Inflammatory macrophage treated with lipopolysaccharide for 4 hours (primary cell): ENCODE measurements at places on chromosomes 1 and 21.

- DNase-seq, result peak; percentile 87
These were observed 11.5 kb upstream of the PLA2G5 start for GRCh38 chr1:20058531-20058930.

DNA sequence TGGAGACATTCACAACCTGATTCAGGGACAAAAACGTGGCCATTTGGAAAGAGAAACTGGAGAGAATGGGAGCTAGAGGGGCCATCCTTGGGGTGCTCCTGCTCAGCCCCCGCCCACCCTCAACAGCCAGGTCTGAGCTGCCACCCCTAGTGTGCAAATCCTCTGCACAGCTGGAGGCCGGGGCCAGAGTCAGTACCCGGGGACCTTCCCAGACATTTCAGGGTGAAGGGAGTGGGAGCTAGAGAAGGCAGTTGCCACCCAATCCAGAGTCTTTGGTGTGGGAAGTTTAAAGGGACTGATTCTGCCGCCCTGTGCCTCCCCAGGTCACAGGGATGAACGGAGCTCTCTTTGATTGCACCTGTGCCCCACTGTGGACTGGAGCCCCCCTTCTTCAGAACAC is 397.4 kb downstream of the MATN1 start:
- no peak for DNase-seq

DNA sequence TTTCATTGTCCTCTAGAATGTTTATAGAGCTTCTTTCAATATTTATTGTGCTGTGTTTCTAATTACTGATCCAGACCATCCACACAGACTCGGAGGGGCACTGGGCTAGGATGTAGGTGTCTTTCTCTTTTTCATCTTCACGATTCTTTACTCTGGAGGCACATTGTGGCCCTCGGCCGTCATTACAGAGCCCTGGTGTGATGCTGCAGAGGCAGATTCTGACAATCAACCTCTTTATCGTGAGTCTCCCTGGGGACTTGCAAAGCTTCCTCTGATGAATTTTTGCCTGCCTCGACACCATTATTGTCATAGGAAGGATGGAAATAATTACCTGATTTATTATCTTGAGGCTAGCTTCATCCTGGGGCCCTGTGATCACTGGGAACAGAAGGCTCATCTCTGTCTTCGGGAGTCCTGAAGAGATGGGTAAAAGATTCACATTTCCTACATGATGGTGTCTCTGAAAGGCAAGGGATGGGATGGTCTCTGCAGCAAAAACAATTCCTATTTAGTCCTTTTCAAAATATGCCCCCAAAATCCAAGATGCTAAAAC is 89.4 kb downstream of the SEC16B start:
- no peak for DNase-seq

DNA sequence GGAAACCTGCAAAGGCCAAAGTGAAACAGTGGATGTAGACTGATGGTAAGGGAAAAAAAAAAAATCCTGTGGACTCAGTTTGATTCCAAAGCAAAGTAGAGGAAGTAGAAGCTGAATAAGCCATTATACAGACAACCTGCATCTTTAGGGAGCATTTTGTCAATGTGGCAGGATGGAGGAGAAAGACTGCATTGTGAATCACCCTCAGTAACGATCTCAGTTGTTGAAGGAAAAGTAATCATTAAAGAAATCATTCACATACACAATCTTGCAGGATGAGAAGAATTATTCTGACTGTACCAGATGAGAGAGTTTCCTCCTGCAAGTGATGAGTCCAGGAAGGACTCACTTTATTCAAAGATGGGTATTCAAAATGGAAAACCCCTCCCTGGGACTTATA is 45.1 kb upstream of the TRIM67 start:
- DNase-seq, result no peak

DNA sequence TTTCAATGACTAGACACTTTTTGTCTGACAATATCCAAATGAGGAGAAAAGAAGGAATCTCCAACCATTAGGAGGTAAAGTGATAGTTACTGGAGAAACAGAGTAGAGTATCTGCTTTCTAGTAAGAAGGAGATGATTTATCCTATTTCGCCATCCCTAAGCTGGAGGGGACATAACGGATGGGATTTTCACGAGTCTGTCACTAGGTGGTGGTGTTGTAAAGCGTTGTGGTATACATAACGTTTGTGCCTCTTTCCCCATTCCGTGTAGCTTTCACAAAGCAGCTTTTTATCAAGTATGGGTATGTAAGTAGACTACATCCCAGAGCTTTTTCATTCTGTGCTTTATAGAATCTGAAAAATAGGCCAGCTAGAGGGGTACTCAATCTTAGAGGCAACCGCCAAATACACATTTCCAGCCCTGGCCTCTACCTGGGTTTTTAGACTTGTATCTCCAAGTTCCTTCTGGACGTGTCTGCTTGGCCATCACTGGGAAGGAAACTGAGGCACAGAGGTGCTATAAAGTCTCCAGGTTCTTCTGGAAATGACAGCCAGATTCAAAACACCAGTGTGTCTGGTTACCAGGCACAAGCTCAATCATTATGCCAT is 33.3 kb upstream of the FAM3B start:
- peak; percentile 84 for DNase-seq

DNA sequence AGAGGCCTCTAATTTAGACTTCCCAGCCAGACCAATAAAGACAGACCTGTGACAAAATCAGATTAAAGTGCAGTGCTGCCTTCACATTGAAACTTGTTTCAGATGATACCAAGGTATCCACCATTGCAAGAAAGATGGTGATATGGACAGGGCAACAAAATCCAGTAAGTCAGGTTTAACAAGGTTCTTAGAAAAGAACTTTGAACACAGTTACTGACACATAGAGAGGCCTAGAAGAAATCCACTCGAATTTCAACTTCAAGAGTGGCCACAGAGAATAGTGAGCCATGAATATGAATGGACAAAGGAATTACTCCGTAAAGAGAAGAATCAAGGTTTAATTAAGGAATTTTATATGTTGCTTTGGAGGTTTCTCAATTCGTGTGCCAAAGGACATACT is 230.4 kb downstream of the KCNT2 start:
- DNase-seq, result no peak

GRCh38 chr1:2391931-2392509 is 379 bp downstream of the RER1 start:
- no peak for DNase-seq

GRCh38 chr1:100322436-100323211 is 29.7 kb upstream of the CDC14A start:
- DNase-seq, result no peak

- no peak for DNase-seq
These were observed 188.9 kb downstream of the NRIP1 start for GRCh38 chr21:14875704-14876523.

GRCh38 chr1:27503844-27504587 is 14.0 kb upstream of the WASF2 start:
- DNase-seq, result no peak

- no peak for DNase-seq
These were observed 216.5 kb downstream of the NTNG1 start for GRCh38 chr1:107357376-107357775.

DNA sequence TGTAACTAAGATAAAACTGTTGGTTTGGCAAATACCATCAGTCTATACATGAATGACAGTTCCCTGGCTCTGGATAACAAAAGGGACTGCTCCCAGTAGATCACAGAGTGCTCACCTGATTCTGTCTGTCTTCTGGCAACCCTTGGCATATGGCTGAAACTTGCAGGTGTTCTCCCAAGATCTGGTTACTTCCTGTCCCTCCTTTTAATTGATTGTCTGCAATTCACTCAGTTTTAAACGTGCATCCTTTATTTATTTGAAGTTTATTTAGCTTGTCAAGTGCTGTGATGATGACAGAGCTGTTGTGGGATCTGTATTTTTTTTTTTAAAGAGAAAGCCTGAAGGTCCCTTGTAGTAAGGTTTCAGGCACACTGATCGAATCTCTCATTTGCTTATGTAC is 3.4 kb downstream of the KCNA3 start:
- no peak for DNase-seq

DNA sequence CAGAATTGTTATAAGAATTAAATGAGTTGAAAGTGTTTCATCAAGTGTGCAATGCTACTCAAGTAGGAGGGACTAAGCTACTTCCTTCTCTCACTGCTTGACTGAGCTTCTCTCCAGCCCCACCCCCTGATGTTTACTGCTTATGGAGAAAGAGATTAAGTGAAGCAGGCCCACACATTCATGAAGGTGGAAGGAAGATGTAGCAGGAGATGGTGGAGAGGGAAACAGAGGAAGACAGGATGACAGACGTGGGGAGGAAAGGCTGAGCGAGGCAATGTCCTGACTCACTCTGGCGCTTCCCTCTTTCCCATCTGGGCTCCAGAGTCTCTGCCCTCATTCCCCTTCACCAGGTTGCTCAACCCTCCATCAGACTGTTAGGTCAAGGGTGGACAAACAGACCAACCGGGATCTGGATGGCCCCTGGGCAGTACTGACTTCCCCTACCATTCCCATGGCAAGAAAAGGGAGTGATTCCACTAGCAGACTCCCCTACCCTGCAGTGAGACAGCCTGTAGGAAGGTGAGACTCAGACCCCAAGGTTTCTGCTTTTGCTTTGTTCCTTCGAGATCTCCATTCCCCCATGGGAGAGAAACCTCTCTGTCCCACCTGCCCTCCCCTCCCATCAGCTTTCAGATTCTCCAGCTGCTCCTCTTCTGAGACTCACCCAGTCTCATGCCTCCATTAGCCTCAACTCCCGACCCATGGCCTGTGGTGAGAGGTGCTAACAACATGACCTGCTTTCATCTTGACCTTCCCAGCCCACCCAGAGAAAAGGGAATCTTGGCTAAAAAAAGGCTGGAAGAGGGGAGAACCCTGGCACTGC is 3.1 kb upstream of the ARHGEF2 start:
- DNase-seq, result peak; percentile 82

DNA sequence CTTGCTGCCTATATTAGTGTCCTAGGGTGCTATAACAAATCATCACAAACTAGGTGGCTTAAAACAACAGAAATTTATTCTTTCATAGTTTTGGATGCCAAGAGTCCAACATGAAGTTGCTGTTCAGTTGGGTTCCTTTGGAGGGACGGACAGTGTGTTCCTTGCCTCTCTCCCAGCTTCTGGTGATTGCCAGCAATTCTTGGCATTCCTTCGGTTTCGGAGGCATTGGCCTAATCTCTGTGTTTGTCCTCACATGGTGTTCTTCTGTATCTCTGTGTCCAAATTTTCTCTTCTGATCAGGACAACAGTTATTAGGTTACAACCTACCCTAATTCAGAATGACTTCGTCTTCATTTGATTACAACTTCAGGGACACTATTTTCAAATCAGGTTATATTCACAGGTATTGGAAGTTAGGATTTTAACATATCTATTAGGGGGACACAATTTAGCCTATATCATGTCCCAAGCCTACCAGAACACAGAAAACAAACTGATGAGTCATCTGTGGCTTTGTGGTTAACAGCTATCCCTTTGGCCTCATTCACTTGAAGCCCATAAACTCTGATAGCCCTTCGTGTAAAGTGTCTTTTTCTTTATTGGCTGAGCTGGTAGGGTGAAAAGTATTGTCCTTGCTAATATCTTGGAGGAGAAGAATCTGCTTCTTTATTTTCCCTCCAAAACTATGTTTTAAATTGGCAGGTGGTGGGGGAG is 83.2 kb upstream of the PAPPA2 start:
- no peak for DNase-seq

- DNase-seq, result peak; percentile 85
These were observed 8.5 kb downstream of the IRF2BP2 start for GRCh38 chr1:234601301-234602017.

- no peak for DNase-seq
These were observed 205.1 kb downstream of the PTGER3 start for GRCh38 chr1:70842562-70842961.

- DNase-seq, result no peak
These were observed 38.6 kb upstream of the GPR88 start for GRCh38 chr1:100499194-100499811.

DNA sequence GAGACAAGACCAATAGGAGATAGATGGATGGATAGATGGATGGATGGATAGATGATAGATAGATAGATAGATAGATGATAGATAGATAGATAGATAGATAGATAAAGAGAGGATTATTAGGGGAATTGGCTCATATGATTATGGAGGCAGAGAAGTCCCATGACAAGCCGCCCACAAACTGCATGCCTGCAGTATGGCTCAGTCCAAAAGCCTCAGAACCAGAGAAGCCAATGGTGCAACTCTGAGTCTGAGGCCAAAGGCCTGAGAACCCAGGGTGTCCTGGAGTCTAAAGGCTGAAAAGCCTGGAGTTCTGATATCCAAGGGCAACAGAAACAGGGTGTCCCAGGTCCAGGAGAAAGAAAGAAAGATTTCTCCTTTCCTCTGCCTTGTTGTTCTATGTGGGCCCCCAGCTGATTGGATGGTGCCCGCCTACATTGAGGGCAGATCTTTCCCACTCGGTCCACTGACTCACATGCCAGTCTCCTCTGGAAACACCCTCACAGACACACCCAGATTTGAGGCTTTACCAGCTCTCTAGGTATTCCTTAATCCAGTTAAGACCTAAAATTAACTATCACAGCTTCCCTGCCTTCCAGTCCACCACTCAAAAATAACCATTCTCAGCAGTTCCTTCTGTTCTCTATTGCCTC is 39.6 kb upstream of the IRF2BP2 start:
- DNase-seq, result peak; percentile 36

- DNase-seq, result peak; percentile 19
These were observed 33.1 kb downstream of the PRDM2 start for GRCh38 chr1:13732971-13733667.

DNA sequence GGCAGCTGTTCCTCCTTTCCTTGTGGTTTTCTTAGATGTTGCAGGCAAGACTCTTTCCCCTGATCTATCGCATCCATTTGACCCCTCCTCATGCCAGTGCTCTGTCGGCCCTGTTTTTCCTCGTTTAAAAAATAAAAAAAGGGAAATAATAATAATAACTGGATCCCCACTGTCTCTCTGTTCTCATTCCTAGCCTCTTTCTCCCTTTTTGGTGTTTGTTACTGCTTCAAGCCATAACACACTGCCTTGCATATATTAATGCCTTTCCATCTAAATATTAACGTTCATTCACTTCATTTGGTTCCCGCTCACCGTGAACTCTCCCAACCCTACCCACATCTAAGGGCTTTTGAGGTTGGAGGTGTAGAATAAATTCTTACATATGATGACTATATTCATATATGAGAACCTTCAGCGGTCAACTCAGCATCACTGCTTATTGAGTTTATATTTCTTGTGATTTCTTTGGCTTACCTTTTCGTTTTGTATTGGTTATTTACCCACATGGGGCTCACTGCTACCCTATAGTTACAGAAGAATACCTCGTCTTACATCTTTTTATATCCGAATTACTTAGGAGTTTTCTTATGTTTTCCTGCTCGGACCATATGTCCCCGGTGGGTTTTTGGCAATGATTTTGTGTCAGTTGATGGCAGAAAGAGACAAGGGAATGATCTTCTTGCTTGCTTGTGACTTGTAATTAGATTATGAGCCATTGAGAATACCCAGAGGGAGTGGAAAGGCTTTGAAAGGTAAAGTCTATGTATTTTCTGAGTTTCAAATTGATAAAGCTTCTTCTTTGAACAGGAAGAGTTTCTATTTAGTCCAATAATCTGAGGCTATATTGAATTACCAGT is 805 bp downstream of the ATG4C start:
- peak; percentile 47 for DNase-seq

GRCh38 chr21:37655611-37656300 is 260.5 kb downstream of the KCNJ6 start:
- peak; percentile 82 for DNase-seq

- no peak for DNase-seq
These were observed 16.5 kb upstream of the TRAPPC10 start for GRCh38 chr21:43995521-43996105.
